Brain pericyte (primary cell): ENCODE measurements at places on chromosomes 7 and 10.

- DNase-seq = no peak
Observed at GRCh38 chr10:6473901-6474370, 106.1 kb downstream of the PRKCQ start.

DNA sequence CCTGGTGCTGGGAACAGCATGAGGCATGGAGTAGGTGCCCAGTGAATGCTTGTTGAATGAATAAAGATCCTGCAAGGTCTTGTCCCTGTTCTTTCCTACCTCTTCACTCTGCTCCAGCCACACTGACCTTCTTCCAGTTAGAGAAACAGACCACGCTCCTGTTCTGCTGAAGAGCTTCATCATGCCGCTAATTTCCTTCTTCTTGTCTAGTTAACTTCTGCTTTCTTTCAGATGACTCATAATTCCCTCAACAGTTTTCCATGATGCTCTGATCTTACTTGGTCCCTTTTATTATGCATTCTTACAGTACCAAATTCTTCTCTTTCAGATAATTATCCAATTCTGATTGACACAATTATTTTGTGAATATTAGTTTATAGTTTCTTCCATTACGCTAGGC is 59.5 kb upstream of the C1QL3 start:
- no peak for DNase-seq

DNA sequence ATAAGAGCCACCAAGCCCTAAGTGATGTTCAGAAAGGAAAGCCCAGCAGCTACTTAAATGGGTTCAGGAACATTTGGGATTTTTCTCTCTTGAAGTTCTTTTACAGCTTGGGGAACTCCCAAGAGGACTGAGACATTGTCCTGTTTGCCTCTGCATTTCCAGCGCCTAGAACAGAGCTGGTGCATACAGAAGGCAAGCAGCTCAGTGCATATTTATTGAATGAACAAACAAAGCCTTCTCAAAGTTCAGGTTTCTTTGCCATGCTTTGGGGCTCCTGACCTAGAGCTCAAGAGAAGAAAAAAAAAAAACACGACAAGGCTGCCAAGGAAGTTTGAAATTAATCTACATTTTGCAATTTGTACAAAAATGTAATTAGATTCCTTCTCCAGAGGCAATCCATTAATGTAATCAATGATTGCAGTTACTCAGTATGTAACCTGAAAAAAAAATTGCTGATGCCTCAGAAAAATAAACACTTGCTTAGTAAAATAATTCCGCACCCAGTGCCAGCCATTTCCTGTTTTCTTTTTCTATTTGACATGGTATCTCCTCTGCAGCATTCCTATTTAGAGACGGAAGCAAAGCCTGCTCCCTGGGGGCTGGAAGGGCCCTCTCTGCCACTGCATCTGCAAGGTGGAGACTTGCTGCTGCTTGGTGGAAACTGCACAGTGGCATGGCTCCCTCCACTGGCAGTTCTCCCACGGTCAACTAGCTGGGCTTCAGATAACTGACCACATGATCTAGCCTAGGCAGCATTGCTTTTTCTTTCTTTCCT is 157.3 kb downstream of the TMEM178B start:
- no peak for DNase-seq

DNA sequence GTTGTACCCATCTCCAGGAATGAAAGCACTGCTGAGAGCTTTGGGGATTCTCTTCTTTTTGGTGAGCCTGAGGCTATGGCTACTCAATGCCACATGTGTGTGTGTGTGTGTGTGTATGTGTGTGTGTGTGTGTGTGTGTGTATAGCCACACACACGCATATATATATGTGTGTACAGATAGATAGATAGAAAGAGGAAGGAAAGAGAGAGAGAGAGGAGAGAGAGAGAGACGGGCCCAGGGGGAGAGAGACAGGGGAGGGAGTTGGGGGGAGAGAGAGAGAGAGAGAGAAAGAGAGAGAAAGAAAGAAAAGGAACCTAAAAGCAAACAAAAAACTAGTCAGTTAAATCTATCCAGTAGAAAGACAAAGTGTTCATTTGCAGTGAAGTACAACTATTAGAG is 8.3 kb downstream of the SLC13A4 start:
- DNase-seq = no peak

GRCh38 chr10:78974617-78975317 is 94.0 kb upstream of the ZMIZ1 start:
- no peak for DNase-seq

- no peak for DNase-seq
Observed at GRCh38 chr7:129359638-129360037, 74.6 kb upstream of the STRIP2 start.

- DNase-seq = no peak
Observed at GRCh38 chr10:4656576-4657194, 169.3 kb upstream of the AKR1E2 start.

DNA sequence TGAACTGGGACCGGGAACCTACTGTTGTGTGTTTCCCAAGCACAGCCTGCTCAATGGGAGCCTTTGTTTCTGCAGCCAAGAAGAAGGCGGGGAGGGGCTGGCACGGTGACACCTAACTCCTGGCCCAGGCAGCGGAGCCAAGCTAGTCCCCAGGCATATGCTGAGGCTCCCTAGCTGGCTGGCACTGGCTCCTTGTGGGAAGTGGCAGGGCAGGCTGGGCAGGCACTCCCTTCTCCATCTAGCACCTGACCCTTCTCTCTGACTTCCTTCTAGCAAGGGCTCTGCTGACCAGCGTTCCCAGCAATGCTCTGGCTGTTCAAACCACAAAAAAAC is 325.0 kb downstream of the PLXNA4 start:
- no peak for DNase-seq

DNA sequence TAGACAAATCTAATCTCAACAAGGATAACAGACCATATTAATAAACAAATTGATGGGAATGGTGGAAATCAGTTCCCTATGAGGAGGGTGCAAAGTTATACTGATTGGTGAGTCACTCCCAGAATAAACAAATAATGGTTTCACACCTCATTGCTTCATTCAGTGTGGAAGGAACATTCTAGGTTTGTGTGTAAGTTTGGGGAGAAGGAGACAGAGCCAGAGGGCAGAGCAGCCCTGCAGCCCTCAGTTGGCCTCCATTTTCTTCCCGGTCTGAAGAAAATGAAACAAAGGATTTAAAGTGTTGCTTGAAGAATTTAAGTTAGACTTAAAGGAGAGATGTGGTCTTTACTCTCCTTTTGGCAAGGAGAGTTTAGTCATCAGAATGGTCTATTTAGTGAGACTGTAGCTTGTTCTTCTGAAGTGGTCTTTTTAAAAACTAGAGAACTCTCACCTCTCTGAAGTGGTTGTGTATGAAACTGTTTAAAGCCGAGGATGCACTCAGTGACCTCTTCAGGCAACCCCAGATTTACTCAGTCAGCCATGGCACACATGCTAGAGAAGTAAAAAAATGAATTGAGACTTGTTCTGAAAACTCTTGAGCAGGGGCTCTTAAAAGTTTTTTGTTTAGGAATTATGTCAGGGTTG is 27.2 kb downstream of the IKZF1 start:
- no peak for DNase-seq

- DNase-seq = no peak
Observed at GRCh38 chr10:78401624-78402367, 368.1 kb downstream of the RPS24 start.

- DNase-seq = no peak
Observed at GRCh38 chr10:1392127-1392526, 335.9 kb downstream of the WDR37 start.

GRCh38 chr7:43113622-43114457 is 1.4 kb downstream of the HECW1 start:
- no peak for DNase-seq

DNA sequence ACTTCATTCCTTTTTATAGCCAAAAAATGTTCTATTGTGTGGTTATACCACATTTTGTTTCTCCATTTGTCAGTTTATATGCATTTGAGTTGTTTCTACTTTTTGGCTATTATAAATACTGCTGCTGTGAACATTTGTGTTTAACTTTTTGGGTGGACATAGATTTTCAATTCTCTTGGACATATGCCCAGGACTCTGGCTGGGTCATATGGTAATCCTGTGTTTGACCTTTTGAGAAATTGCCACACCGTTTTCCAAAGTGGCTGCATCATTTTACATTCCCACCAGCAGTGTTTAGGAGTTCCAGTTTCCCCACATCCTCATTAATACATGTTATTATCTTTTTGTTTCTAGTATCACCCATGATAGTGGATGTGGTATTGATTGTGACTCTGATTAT is 39.4 kb downstream of the CSGALNACT2 start:
- DNase-seq = no peak

DNA sequence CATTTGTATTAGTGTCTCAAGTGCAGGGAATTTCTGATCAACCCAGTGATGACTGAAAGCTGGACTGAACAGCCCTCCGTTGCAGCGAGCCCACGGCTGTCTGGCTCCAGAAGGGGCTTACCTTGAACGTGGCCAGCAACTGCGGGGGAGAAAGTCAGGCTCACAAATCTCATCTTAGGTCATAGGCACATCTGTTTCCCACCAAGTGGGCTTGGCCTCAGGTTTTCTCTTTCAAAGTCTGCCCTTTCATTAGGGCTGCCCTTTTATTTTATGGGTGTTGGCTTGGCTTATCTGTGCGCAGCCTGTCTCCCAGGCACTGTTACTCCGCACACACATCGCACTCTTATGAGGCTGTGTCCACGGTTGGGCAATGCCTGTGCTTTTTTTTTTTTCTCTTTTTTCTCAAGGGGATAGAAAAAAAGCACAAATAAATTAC is 178.0 kb downstream of the JCAD start:
- DNase-seq = no peak

DNA sequence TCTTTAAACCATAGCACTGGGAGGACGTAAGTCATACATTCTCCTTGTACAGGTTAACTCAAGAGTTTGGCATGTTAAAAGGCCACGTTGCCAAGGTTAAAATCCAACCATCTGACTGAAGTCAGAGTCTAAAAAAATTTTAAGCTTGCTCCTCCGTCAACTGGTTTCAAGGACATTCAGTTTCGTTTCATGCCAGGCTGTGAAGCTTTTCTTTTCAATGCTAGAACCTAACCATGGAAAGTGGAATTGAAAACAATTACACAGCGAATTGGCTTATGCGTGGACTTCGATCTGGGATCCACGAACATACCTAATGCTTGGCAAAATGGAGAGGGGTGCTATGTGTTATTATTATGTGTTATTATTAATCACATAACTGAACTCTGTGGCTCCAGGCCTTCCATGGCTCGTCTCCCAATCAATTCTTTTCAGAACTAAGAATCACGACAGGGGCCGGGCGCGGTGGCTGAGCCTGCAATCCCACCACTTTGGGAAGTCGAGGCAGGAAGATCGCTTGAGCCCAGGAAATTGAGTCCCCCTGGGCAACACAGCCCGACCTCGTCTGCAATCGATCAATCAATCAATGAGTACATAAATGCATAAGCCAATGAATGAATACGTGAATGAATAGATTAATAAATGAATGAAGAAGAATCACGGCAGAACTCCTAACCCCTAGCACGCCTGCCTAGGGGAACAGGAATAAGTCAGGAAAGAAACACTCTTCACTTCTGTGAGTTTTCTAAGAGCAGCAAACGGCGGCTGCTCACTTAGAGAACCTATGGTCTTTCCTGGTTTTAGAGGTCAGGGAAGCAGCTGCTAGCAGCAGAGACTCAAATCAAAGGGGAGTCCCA is 733 bp upstream of the ARL5B start:
- no peak for DNase-seq

GRCh38 chr7:76216381-76217082 is 14.8 kb downstream of the SRRM3 start:
- no peak for DNase-seq
